Eye (tissue), 1 donor: ENCODE measurements at places on chromosomes 13 and 19.
A peak's percentile ranks its signal among the peaks of the same experiment; 100 is the strongest.

GRCh38 chr13:57865600-57866294, 234.2 kb downstream of the PCDH17 start:
- DNase-seq = no peak

- no peak for DNase-seq
Measured at GRCh38 chr19:14003251-14004055, 2.7 kb downstream of the RFX1 start.

GRCh38 chr13:21054313-21054712, 7.1 kb downstream of the LATS2 start:
- no peak for DNase-seq

DNA sequence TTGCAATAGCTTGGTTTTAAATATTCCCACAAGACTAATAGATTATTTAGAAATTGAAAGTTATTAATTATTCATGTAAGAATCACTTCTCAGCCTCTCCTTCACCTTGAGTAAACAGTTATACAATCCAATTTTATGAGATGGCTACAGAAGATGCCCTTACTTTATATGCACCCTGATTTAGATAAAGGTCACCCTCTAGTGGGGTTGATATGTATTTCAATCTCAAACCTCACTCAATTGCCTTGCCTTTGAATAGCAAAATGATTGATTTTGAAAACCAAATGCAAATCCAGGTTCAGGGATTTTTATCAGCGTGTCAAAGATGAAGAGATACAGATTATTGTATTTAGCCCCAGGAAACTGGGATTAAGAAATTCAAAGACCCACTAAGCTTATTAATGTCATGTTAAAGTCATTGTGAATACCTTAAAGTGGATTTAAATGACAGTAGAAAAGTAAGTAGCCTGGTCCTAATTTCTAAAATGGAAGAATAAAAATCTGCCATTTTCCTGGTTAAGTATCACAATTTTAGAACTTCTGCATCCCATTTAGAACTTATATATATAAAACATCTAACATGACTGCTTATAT, 305.1 kb downstream of the ITGBL1 start:
- DNase-seq = peak; percentile 66

DNA sequence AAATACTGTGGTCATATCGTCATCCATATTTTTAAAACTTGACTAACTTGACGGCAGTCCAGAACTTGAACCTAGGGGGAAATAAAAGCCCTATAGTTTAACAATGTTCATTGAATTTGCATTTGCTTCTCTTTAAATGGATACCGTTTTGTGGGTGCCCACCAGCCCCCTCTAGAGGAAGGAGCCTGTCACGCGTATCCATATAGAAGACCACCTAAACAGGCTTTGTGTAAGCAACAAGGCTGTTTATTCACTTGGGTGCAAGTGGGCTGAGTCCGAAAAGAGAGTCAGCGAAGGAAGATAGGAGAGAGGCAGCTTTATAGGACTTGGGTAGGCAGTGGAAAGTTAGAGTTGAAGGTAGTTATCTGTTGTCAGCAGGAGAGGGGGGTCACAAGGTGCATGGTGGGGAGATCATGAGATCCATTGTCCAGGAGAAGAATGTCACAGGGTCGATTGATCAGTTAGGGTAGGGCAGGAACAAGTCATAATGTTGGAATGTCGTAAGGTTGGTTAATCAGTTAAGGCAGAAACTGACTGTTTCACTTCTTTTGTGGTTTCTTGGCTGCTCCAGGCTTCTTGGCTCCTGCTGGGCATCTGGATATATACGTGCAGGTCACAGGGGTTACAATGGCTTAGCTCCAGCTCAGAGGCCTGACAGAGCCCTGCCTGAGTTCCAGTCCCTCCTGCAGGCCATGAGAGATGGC, 42.5 kb upstream of the ANKRD10 start:
- peak; percentile 16 for DNase-seq

DNA sequence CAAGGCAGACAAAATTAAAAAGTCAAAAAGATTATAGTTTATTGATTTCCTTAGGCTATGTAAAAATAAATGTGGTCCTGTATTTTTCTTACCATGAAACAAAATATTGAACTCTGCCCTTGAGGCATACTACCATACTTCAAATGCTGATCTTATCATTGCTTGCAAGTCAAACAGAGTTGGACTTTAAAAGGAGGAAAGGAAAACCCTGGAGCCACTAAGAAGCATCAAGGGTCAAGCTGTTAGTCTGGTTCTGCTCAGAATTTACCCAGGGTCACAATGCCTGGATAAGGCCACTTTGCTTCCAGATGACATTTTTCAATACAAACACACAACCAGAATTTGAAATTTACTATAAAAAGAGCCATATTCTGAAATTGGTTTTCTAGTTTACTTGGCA, 2.2 kb upstream of the FREM2 start:
- DNase-seq = no peak

GRCh38 chr19:41776700-41777099, 19.7 kb upstream of the CEACAM3 start:
- no peak for DNase-seq
